Sciatic nerve (tissue), 2 donors: ENCODE measurements at places on chromosomes 12 and 14.

DNA sequence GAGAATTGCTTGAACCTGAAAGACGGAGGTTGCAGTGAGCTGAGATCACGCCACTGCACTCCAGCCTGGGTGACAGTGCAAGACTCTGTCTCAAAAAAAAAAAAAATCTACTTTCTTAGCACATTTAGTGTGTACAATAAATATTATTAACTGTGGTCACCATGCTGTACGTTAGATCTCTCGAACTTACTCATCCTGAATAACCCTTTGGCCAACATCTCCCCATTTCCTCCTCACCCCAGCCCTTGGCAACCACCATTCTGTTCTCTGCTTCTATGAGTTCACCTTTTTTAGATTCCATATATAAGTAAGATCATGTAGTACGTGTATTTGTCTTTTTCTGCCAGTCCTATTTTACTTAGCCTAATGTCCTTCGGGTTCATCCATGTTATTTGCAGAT, 13.4 kb downstream of the FUT8 start:
- no peak for DNase-seq

GRCh38 chr14:58730792-58731464, 93.2 kb downstream of the DACT1 start:
- DNase-seq: no peak

DNA sequence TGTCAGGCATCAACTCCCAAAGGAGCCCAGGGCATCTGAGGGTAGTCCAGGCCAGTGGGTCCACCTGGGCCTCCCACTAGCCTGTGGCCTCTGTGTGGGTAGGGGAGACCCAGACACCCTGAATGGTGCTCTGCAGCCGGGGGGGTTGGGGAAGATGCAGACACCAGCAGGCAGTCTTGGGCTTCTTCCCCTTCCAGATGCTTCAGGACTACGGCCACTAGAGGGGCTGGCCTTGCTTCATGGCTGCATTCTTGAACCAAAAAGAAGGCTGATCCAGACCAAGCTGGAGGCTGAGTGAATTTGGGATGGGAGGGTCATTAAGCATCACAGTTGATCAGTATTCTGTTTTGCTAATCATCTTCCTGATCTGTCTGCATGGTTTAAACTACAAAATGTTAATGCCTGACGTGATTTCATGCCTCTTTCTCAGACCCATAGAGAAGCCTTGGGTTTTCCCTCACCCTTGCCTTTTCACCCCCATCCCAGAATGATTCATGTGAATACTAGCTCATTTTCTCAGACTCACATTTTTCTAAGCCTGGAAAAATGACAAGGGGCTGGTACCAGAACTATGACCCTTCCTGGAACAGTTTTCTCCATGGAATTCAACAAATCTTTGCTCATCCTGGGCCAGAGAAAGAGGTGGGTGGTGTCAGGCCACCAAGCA, 134.2 kb downstream of the NTF3 start:
- DNase-seq: no peak

- DNase-seq: no peak
Observed at GRCh38 chr14:99718811-99719192, 34.7 kb downstream of the CYP46A1 start.

DNA sequence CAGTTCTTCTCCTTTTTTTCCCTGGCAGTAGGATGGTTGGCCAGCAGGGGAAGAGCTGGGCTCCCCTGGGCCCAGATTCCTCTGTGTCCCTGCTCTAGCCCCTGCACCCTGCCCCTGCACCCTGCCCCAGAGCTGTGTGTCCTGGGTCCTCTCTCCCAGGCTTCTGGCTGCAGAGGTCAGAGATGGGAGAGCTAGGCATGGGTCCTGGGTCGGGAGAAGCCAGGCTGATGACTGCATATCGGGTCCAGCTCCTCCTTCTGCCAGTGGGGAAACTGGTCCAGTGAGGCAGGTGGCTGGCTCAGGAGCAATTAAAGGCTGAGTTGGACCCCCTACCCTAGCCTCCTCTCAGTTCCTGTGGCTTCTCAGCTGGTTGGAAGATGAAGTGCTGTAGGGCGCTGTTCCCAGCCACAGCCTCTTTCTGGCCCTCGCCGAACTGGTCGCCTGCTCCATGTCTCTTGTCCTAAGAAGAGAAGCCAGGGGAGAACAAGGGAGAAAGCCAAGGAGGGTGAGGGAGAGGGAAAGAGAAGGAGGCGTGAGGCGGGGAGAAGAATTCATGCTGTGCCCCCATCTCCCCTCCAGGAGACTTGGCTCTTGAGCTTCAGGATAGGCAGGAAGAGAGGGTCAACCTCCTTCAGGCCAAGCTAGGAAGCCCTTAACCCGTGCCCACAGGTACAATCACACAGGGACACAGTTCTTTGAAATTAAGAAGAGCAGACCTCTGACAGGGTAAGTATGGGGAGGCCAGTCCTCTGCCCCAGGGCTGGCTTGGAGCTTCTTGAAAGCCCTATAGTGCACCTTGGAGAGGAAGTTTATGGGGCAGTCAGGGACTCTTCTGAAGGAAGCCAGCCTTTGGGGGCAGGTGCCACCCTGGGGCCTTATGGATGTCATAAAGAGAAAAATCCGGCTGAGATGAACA, 9.5 kb downstream of the VASH1 start:
- DNase-seq: no peak

DNA sequence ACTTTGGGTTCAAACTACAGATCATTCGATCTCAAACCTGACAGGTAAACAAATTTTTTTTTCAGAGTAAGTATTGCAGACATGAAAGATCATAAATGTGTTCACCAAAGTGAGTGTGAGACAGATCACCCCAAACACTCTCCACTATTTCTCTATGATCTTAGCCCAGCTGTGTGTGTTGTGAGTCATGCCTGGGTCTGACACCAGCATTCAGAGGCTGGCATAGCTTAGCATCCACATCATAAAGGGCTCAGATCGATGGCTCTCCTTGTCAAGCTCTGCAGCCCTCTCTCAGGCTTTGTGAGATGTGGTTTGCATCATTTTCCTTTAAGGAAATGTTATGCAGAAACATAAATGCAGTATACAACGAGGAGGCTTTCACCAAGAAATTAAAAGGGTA, 164.9 kb downstream of the ETV6 start:
- no peak for DNase-seq

- peak; percentile 10 for DNase-seq
Observed at GRCh38 chr12:3556716-3557115, 65.7 kb downstream of the PRMT8 start.

DNA sequence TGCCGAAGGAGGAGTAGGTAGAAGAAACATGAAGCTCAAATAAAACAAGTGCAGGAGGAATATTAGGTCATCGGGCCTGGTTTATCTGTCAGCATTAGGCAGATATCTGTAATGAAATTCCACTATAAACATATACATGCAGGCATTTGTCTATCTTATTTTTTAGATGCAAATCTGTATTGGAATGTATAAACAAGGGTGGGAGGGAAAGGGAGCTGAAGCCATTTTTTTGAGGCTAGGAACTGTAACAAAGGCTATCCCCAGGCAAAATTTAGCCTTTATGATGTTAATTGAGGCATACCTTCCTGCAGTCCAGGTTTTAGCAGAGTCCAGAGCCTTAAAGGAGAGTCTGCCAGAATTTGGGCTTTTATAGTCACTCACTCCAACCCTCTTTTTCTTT, 72.5 kb downstream of the PHLDA1 start:
- no peak for DNase-seq

DNA sequence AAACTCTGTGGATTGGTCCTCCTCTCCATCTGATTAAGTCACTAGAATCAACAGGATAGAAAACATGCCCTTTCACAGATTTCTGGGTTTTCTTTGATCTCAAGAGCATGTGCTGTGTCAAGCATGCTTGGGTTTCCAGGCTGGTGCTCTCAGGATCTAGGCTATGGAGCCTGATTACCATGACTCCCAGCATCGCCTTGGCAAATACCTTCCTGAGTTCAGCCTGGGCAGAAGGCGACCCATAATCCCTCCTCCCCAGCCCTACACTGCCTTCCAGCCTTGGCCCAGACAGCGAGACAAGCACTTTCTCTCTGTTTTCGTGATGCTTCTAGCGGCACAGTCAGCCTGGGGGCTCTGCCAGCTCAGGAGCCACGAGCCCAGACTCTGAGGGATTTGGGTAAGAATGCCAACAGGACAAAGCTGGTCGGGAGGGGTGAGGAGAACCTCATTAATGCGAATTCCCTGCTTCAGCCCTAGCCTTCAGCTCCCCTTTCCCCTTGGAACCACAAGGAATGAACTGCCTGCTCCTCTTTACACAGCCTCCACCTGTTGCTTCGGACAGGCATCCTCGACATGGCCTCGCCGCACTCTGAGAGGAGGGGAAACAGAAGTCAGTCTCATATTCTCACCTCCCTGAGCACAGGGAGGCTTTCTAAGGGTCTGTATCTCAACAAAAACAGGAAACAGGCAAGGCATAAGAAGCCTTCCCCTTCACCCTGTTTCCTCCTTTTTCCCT, 227.1 kb downstream of the MSRB3 start:
- no peak for DNase-seq

DNA sequence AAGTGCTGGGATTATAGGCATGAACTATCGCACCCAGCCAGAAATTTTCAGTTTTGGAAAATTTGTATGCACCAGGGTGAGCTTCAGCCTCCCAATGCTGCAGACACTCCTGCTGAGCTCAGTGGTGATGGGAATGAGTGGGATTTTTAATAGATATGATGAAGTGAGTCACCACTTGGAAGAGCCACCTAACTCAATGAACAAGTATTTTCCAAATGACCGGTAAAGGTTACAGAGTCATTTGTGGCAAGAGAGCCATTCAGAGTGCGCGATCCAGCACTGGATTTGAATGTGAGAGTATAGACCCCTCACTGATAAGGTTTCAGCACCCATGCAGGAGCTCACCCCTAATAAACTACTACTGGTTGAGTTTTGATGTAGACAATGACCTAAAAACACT, 100.7 kb downstream of the PPP2R5C start:
- DNase-seq: no peak

GRCh38 chr14:25837551-25837965, 760.3 kb downstream of the NOVA1 start:
- DNase-seq: no peak

- DNase-seq: no peak
Observed at GRCh38 chr14:94562941-94563883, 2.0 kb downstream of the SERPINA4 start.

GRCh38 chr12:21786041-21786531, 11.6 kb upstream of the KCNJ8 start:
- DNase-seq: no peak

- DNase-seq: no peak
Observed at GRCh38 chr12:2876431-2877046, 435 bp downstream of the FOXM1 start.

GRCh38 chr14:102853648-102854047, 68.8 kb upstream of the AMN start:
- no peak for DNase-seq

DNA sequence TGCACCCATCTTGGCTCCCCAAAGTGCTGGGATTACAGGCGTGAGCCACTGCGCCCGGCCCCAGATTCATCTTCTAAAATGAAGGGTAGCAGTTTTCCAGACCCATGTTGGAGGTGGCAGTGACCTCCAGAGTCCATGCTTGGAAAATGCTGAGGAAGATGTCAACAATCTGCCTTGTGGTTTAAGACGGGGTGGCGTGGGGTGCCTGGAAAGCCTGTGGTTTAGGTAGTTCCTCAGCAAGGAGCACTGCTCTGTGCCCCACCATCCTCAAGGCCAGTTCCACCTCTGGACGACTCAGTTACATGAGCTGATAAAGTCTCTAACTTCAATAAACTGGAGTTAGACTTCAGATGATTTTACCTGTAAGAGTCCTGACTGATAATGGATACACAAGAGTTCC, 48.6 kb downstream of the DRAM1 start:
- DNase-seq: no peak

DNA sequence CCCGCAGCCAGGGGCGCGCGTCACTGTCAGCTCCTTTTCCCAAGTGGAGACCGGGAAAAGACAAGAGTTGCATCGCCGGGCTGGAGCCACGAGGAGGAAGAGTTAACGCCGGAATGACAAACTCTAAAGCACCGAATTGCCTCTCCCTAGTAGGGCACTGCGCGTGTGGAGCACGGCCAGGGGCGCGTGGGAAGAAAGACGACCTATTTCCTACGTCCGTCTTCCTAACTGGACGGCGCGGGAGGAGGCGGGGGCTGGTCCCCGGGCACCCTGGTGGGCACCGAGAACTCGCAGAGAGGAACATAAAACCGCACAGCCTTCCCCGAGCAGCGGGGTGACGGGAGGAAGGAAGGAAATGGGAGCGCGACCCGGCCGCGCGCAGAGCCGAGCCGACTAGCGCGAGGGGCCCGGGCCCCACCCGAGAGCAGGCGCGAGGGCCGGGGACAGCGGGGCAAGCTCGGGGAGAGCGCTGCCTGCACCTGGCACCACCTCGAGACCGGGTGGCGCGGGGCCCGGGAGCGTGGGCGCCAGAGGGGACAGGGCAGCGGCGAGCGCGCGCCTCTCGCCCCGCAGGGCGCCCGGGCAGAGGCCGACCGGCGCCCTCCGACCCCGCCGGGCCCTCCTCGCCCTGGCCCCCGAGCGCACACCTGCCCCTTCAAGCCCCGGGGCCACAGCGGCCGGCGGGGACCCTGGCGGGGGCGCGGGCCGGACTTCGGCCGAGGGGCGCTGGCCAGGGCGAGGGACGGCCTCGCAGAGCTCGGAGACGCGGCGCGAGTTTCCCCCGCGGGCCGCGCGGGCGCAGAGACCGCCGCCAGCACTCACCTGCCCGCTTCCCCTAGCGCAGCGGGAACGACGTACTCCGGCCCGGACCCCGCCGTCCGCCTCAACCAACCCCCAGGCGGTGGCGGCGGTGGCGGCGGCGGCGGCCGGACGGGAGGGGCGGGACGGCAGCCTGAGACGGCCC, at the start of gene SETD3:
SETD3 (minus strand) TSS at position 954 of the 964 bp plus-strand sequence. CDS start 15,054 bp downstream, outside the sequence.
- peak; percentile 81 for DNase-seq

GRCh38 chr12:9773216-9773877, 12.6 kb upstream of the CD69 start:
- no peak for DNase-seq

DNA sequence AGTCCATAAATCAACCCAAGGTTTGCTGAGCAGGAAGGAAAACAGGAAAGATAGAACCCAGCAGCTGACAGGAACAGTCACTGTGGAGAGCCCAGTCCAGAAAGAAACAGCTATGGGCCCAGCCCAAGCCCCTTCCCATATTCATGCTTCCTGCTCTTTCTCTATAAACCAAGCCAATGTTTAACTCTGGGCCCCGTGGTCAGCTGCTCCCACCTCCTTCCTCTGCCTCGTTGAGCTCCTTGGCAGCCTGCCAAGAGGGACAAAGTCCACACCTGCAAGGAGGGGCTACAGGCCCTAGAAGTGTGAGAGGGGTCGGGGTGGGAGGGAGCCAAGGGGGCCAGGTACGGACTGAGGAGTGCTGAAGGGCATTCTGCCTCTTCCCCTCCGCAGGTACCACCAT, 10.0 kb downstream of the SLC6A13 start:
- no peak for DNase-seq

DNA sequence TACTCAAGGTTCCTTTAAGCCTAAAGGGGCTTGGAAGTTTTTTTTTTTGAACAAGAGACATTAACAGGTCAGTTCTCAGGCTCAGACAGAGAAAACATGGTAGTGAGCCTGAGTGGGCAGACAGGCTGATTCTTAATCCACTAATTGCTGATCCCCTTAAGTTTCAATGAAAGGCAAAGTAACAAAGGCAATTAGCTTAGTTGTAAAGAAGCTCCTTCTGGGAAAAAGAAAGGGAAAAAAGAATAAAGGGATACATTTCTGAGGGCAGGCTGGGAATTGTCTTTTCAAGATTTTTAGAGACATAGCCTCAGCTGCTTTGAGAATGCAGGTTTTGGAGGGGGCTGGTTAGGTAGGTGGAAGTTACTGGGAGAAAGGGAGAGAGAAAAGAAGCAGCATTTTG, 133.8 kb downstream of the CFAP54 start:
- no peak for DNase-seq
